Ovary (tissue), 10 donors: ENCODE measurements at places on chromosomes 1 and 21. TPM values are rescaled to one million over a fixed set of nuclear protein-coding genes. Genes with fewer than 3 reads are reported as not detected.

- no peak for DNase-seq
Observed at GRCh38 chr1:41800311-41800829, 118.4 kb downstream of the HIVEP3 start.

DNA sequence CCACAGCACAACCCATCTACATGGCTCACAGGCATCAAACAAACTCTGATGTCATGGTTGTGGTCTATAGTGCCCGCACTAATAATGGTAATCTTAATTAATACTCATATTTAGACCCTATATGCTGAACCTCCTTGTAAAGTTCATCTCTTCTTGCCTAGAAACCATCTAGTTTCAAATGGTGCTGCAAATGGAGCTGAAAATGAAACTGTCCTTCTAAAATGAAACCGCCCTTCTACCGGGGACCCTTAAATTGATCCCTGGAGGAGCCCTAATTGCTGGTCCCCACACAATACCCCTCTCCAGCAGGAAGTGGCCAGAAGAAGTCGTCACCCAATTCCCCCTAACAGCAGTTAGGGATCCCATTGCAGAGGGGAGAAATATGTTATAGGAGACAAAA, 612.6 kb downstream of the MRPL39 start:
- no peak for DNase-seq

DNA sequence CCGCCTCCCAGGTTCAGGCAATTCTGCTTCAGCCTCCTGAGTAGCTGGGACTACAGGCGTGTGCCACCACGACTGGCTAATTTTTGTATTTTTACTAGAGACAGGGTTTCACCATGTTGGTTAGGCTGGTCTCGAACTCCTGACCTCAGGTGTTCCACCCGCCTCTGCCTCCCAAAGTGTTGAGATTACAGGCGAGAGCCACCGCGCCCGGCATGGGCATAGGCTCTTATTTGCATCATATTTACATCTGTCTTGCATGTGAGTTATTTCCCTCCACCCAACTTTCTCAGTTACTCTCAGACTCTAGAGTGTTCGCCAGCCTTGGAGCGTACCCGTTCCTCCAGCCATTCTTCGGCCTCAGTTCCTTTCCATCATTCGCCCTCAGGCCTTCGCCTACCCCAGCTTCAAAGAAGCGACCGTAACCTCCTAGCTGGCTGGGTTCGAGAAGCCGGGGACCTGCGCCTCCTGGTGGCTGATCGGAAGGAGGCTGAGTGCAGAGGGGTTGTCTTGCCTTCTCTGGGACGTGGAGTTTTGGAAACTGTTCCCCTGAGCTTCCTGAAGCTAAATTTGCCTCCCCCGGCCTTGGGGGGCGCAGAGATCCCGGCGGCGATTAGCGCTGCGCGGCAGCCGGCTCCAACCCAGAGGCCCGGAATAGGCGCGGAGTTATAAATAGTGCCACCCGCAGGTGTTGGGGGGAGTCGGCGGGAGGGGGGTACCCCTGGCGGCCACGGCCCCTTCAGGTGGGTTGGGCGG, 3.6 kb upstream of the ZBTB7B start:
- DNase-seq = peak; percentile 78

DNA sequence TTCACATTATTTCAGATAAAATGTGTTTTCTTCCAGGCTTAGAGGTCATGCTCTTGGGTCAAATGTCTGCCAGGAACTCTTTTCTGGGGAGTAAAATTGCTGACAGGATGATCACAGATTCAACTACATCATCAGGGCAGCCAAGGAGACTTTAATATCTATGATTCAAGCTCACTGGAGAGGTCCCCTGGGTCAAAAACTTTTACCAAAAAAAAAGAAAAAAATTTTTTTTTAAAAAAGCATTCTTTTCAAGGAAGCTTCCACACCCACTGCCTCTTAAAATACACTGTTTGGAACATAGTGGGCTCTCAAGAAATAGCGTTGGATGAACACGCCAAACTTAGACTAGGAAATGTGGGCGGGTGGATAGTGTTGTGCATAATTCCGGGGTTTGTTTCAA, 81.3 kb downstream of the TIAM1 start:
- no peak for DNase-seq

DNA sequence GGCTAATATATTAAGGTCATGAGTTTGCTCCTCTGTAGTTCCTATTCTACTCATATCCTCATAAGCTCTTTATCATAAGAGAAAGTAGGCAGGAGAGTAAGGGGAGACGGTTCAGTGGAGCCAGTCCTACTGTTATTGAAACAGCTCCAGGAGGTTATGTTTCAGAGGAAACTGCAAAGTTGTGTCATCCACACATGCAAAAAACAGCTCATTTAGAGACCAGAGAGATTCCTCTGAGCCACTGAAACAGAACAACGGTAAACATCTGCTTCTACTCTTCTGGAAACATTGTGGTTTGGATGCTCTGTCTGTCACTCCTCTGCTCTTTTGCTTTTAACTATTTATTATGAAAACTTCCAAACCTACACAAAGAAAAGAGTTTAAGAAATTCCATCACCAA, 66.3 kb upstream of the PPP2R5A start:
- no peak for DNase-seq

DNA sequence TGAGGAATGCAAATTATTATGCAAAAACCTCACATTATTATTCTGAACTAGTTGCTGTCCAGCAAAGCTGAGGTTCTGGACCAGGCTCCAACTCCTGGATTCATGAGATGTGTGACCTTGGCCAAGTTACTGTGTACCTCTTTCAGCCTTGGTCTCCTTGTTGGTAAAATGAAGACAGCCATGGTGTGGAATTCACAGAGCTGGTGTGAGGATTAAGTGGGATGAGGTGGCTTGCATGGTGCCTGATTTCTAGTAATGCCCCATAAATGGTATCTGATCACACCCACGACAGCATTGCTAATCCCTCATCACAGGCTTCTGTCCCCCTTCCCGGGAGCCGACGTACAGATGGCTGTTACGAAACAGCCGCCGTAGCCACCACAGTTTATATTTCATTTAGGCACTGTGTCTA, 59.6 kb downstream of the PGBD5 start:
- DNase-seq = no peak

DNA sequence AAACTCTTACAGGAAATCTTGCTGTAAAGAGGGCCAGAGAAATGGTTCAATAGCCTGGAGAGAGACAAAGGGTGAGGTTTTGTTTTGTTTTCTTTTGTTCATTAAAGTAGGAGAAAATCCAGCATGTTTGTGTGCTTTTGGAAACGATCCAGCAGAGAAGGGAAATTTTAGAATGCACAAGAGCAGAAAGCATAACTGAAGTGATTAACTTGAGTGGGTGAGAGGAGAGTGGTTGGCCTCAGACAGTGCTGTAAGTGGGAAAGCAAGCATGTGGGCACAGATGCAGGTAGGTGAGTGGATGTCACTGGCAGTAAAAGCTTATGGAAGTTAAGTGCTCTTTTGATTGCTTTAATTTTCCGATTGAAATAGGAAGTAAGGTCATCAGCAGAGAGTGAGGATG, 50.2 kb downstream of the EEIG2 start:
- no peak for DNase-seq

GRCh38 chr1:149965440-149965839, 28.8 kb upstream of the MTMR11 start:
- DNase-seq = no peak

GRCh38 chr1:204348722-204349121, 11.0 kb downstream of the PLEKHA6 start:
- DNase-seq = peak; percentile 84

The KLF17 gene
- 0.10 TPM for polyA plus RNA-seq

The NCF2 gene
- polyA plus RNA-seq = 2.5 TPM

The KIF21B gene
- polyA plus RNA-seq = 0.65 TPM

The GPR37L1 gene
- 0.03 TPM for polyA plus RNA-seq

The CD34 gene
- 50.8 TPM for polyA plus RNA-seq
